ENCODE measurements at places on chromosomes 4 and X.

DNA sequence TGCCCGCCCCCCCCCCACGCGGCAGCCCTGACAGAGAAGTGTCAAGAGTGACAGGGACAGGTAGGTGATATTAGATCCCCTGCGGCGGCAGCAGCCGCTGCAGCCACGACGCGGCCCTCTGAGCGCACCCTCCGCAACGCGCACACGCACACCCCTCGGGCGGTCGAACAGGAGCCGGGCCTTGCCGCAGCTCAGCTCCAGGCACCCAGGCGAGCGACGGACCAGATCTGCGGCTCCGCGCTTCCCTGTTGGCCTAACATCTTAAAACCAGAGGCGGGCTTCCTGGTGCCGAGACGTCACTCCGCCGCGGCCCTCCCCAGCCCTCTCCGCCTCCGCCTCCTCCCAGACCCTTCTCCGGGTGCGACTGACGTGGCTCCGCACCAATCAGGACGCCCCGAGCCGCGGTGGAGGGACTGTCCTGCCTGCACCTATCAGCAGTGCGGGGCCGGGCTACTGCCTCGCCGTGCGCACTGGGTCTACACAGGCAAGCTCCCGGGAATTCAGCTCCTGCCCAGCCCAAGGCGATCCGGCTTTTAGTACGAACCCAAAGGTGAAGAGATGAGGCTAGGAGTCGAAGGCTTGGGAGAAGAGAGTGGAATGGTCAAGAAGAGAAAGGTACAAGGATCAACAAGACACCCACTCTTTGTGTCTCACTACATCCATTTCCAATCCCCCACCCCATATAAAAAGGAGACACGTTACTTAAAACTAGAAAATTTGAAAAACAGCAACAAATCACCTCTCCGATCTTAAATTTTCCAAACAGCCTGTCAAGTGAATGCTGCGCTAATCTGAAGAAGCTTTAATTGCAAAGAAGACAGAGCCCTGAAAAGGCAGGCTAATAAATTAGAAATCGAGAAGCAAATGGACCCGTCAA, at the start of gene PITX2:
Gene PITX2, minus strand, starts transcription at position 237 of the 877 bp plus-strand sequence. CDS start 617 bp downstream, outside the sequence.
- peak; percentile 64 for DNase-seq

- DNase-seq: no peak
These were observed 246.4 kb downstream of the ZNF674 start for GRCh38 chrX:46298821-46299220.

DNA sequence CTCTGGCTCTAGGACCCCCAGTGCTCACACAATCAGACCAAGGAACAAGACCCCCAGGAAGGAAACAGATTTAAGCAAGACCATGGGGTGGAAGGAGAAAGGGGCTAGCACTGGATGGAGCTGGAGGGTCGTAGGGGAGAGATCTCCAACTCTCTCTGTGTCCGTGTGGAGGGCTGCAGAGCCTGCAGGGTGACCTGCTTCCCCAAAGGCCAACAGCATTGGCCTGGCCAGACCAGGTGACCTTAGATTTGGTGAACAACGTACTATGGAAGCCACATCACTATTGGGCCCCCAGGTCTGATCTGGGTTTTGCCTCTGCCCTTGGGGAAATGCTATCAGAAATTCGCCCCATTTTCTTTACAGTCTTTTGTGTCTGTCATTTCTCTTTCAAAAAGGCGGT, 26.0 kb downstream of the NLGN3 start:
- DNase-seq: no peak

DNA sequence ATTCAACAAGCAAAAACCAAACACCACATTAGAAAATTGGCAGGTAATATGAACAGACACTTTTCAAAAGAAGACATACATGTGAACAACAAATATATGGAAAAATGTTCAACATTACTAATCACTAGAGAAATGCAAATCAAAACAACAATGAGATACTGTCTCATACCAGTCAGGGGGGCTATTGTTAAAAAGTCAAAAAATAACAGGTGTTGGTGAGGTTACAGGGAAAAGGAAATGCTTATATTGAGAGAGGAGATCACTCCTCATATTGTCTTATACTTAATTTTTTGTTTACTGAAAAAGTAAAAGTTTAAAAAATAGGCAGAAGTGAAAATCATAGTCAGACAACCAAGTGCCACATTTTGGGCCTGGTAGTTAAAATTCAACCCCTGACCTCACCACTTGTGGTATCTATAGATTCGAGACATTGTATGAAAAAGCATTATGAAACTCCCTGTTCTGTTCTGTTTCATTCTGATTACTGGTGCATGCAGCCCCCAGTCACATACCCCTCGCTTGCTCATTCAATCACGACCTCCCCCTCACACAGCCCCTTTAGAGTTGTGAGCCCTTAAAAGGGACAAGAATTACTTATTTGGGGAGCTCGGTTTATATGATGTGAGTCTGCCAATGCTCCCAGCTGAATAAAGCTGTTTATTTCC, 153.7 kb upstream of the FGF16 start:
- no peak for DNase-seq

DNA sequence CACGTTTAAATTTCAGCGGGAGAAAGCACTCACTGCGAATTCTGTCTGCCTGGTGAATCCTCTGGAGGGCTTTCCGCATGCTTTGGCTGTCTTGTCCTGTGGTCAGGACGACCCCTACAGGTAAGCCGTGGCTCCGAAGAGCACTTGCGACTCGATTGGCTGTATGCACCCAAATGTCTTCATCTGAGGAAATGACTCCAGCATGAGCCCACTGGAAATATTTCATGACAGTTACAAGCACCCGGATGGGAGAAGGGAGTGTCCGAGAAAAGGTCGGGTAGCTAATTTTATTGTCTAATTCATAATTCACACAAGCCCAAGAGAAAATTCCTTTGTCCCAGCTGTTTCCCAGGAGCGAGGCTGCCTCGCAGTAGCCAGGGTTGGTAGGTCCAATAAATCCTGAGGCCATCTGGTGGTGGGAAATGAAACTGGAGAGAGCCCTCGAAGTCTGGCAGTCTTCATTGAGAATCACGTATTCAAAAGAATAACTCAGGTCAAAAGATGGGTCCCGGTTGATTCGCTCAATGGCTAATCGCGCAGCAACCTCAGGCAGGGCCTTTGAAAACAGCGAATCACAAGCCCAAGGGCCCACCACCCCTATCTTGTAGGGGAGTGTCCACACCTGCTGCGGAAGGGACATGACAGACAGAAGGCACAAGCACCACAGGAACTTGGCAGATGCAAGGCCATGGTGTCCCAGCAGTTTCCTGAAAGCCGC, 6.6 kb downstream of the GUCY2F start:
- DNase-seq: peak; percentile 5

Data from activated naive CD8-positive, alpha-beta T cell treated with anti-CD3 and anti-CD28 coated beads, Interleukin-2, amount 50 U/mL, for 24 hours (primary cell).